ENCODE measurements at places on chromosomes 11 and 22.

DNA sequence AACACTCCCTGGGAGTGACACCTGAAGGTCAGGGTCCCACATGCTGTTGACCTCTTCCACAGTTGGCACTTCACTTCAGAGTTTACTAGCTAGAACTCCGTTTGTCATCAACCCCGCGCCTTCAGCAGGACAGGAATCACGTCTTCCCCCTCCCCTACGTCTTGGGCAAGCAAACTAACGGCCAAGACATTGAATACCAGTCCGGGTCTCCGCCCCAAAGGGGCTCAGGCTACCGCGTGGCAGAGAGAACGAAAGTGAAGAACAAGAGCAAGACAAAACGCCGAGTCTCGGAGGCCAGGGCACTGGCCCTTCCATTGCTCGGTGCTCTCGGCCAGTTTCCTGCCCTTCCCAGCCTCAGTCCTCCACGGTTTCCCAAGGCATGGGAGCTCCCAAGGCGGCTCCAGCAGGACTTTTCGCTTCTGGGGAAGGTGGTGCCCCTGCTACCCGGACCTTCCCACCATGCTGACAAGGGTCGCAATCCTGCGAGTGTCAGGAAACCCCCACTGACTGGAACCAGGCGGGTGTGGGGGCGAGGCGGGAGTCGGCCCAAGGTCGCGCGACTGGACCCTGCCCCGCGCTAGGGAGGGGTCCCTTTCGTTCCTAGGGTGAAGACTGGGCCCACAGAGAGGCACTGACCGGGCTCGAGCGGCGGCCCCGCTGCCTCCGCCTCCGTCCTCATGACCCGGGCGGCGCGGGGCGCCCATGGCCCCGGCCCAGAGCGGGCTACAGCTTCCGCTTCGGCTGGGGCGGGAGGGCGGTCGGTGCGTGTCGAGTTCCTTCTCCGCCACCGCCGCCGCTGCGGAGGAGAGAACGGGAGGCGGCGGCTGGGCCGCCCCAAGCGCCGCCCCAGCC, at the start of gene GUCD1:
TSS of gene GUCD1 (minus strand) at position 826 of the 852 bp plus-strand sequence. CDS start at position 679, 147 bp downstream.
- no peak for DNase-seq

DNA sequence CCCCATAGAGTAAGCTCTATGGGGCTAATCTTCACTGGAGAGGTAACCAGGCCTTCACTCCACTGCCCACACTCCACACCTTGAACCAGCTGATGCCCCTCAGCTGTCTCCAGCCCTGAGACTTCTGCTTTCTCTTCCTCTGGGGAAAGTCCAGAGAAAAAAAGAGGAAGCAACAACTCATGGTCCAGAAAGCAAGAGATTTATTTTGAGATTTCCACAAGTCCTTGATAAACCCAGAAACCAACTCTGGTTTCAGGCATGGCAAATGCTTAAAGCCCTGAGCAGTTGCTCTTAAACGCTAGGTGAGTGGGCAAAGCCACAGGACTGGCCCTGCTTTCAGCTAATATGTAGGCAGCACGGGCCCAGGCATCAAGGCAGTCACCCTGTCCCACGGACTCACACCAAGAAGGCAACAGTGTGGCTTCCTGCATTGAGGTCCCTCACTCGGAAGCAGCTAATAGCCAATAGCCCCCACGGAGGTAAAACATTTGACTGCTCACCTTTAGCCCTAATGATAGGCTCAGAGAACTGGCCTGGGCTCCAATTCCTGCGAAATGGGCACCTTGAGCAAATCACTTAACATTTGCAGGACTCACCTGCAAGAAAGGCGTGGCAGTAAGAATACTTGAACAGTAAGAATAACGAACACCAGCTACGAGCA, 4.3 kb downstream of the CYB561A3 start:
- DNase-seq, result no peak

- DNase-seq, result no peak
Observed at GRCh38 chr22:26367402-26368245, 61.4 kb upstream of the ASPHD2 start.

DNA sequence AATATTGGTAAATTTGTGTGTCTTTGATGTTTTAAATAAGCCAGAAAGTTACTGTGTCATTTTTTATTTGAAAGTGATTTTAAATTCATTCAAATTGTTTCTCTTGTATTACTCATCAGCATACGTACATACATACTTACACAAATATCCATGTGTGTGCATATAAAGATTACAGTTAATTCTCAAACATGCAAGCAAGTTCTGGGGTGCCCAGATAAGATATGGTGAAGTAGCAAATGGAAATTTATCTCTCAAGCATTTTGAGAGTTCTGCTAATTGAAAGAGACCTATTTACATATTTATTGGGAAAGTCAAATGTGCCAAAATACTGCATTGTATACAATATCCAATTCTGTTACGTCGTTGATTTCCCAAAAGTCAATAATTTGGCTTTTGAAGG, 1024.0 kb upstream of the CNTN5 start:
- DNase-seq, result no peak

DNA sequence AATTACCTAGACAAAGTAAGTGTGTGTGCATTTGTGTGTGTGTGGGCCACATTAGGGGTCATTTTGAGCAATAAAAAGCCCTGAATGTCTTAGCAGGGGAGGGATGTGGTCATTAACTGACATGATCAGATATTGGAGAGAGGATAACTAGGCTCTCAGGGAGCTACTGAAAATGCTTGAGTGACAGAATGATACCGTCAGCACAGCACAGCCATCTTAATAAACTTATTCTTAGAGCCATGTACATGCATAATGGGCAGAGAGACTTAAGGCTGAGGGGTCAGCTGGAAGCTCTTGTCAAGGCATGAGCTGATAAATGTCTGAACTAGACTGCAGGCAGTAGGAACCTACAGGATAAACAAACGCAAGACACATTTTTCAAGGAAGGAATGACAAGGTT, 239.1 kb upstream of the NCAM1 start:
- no peak for DNase-seq

- no peak for DNase-seq
Observed at GRCh38 chr11:86696004-86696403, 23.6 kb upstream of the ME3 start.

- no peak for DNase-seq
Observed at GRCh38 chr11:5809122-5809519, 397 bp downstream of the OR52N2 start.

- DNase-seq, result peak; percentile 24
Observed at GRCh38 chr11:8192016-8192895, 23.4 kb upstream of the RIC3 start.

DNA sequence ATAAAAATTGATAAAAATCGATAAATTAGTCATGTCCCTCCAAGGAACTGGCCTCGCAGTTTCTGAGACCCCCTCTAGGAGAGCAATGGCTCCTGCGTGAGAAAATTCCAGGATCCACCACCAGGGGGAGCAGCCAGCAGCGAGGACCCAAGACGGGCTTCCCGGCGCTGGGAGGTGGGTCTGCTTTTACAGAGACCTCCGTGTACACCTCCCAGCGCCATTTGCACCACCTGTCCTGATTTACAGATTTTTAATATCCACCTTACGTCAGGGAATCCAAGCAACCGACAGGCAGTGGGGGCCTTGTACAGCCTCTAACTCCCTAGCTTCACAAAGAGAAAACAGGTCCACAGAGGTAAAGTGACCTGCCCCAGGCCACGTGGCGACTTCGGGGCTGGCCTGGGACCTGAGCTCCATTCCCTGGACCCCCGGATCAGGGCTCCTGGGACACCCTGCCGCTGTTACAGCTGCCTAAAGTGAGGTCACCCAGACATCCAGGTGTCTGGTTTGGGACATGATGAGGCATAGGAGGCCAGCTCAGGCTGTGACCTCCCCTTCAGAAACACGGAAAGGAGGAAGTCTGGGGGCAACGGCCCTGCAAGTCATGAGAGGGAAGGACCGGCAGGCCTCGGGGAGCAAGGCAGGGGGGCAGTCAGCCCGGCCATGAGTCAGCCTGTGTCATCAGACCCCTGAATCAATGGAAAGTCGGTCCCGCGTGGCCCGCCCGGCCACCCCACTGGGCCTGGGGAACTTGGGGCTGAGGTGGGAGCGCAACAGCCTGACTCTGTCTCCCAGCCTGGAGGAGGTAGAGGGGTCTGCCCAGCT, 3.5 kb downstream of the OSM start:
- peak; percentile 70 for DNase-seq

GRCh38 chr11:130151196-130151595, 8.4 kb upstream of the ST14 start:
- no peak for DNase-seq

GRCh38 chr11:77038825-77039326, 4.7 kb downstream of the B3GNT6 start:
- DNase-seq, result no peak

- DNase-seq, result no peak
Observed at GRCh38 chr11:75189108-75189507, 38.2 kb downstream of the SLCO2B1 start.

DNA sequence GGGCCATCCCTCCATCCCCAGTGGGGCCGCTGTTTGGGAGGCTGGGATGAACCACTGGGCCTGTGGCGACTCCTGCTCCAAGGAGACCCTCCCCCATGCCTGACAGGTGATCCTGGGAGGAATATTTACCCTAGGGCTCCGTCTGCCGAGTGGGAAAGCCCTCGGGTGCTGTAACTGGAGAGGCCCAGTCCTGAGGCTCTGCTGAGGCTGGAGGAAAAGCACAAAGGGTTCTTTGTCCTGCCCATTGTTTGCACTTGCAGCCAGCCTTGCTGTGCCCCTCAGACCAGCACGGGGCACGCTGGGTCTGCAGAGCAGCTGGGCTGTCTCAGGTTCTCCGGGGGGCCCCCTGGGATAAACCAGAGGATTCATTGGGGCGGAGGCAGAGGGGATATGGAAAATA, 321.1 kb downstream of the MN1 start:
- DNase-seq, result peak; percentile 20

- DNase-seq, result no peak
Observed at GRCh38 chr11:123434911-123435310, 4.8 kb downstream of the GRAMD1B start.

DNA sequence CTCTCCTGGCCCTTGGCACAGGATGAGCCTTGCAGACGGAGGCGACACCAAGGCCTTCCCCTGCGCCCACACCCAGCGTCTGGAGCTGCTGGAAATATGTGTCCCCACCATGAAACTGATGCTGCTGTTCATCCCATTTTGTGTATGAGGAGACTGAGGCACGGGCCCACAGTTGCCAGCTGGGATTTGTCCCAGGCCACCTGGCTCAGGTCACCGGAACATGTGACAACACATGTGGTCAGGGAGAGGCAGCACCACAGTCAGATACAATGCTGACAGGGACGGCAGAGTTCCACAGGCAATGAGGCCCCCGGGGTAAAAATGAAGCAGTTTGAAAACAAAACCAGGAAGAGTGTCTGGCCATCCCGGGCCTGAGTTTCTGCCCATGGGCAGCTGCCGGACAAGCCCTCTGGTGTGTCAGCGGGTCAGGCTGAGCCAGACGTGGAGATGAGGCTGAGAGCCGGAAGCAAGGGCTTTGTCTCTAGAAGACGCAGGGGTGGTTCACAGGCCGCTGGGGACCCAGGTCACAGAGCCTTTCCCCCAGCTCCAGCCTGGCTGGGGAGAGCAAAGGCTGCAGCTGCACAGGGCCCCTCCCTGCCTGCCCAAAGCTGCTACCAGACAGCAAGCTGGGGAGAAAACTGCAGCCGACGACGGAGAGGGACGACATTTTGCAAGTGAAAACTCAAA, 80.7 kb downstream of the CDKN1C start:
- no peak for DNase-seq

- no peak for DNase-seq
Observed at GRCh38 chr11:70610566-70611565, 212.5 kb downstream of the CTTN start.

GRCh38 chr11:102064316-102064715, 17.1 kb downstream of the CFAP300 start:
- no peak for DNase-seq

- DNase-seq, result no peak
Observed at GRCh38 chr11:65789230-65790103, 2.6 kb downstream of the OVOL1 start.

DNA sequence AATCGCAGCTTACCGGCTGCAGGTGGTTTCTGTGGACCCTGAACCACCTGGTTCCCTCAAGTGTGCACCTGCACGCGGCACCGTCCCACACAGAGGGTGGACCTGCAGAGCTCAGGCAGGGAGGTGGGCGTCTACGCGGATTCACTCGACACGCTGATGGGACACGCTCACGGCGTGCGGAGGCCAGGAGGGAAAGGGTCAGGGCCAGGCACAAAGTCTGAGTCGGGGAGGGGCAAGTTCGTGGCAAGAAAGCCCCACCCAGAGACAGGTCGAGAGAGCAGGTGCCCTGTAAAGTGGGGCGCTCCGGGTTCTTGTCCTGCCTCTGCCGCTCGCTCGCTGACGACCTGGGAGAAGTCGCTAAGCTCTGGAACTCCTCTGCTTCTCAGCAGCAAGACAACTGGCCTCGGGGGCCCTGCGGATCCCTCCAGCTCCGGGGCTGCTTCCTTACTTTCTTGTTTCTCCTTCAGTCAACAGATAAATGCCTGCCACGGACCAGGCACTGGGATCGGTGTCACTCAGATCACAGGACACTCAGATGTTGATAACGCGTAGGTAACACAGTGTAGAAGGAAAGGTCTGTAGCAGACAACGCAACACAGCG, 72.4 kb upstream of the NUP50 start:
- DNase-seq, result no peak

DNA sequence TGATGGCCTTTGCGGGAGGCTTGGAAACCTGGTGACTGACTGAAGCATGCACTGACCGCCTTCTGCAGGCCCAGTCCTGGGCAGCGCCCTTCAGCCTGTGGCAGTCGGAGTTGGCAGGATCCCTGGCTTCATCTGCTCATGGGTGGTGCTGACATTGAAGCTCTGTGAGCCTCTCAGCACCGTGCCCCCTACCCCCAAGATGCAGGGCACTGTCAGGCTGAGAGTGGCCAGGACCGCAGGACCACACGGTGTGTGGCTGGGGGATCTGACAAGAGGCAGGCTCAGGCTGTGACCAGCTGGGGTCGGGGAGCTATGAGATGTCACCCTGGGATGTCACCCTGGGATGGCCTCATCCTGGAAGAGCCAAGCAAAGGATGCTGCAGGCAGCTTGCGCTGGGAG, 32.7 kb downstream of the TBC1D22A start:
- no peak for DNase-seq

DNA sequence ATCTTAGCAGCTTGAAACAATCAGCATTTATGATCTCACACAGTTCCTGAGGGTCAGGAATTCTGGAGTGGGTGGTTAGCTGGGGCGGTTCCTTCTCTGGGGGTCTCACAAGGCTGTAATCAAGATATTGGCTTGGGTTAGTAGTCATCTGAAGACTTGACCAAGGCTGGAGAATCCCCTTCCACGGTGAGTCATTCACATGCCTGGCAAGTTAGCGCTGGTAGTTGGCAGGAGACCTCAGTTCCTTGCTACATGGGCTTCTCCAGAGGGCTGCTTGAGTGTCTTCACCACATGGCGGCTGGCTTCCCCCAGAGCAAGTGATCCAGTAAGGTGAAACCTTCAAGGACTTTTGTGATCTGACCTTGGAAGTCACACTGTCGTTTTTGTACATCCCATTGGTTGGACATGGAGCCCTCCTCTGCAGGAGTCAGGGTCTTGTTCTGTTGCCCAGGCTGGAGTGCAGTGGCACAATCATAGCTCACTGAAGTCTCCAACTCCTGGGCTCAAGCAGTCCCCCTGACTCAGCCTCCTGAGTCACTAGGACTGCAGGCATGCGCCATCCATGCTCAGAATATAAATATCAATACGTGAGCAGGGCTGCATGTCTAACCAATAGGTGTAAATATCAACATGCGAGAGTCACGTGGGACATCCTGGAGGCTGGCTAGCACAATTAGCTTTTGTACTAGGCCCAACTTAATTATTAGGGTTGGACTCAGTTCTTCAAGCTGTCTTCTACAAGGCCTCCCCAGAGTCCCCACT, 7.2 kb upstream of the NIPSNAP1 start:
- DNase-seq, result no peak

Measured in substantia nigra (tissue), 51 donors.